Stimulated activated CD8-positive, alpha-beta memory T cell treated with anti-CD3 and anti-CD28 coated beads, Interleukin-12 subunit alpha, Interleukin-12 subunit beta, amount 100 ng/mL, for 4 hours (primary cell): ENCODE measurements at places on chromosomes 3 and 15.

DNA sequence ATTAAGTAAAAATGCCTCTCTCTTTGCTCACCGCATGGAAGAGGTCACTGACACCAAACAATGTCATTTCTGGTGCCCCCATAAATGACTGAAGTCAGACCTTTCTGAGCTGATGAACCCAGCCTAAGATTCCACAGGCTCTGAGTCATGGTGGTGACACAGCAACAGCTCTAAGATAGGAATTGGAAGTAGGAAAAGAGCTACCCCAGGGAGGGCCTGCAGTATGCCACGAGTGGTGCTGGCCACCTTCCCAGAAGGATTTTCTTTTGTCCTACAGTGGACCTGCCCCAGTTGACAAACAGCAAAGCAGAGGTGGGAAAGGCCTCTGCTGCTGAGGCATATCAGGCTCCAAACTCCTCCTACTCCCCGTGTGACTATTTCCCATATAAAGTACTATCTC is 208.1 kb downstream of the MINAR1 start:
- no peak for DNase-seq

- no peak for DNase-seq
These were observed 15.3 kb downstream of the OR4F15 start for GRCh38 chr15:101827257-101827656.

DNA sequence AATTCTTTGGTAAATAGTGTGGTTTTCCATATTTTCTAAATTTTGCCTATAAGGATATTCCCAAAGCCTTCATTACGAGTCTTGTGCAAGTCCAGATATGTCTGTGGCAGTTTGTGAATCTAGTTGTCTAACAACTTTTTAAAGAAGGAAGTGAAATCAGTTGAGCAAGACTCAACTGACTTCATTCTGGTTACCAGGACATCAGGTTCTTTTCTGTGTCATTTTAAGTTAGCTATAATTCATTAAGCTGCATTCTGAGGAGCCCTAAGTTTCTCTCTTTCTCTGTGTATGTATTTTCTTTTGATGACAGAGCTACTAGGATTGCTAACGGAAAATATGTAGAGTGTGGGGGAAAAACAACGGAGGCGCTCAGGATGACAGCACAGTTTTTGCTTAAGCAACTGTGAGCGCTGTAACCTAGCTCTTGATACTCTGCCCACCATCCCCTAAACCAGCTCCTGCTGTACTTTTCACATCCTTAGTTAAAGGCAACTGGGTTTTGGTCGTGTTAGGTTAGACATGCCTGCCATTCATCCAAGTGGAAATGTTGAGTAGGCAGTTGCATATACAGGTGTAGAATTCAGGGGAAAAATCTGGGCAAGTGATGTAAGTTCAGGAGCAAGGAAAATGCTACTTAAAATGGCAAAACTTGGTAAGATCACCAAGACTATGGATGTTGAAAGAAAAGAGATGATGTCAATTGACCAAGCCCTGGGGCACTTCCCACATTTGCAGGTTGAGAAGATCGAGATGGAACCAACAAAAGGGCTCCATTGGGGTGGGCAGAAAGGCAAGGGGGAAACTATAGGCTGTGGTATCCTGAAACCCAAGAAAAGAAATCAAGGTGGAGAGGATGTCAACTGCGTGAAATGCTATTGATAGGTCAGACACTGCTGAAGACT is 9.2 kb downstream of the MFSD1 start:
- no peak for DNase-seq

DNA sequence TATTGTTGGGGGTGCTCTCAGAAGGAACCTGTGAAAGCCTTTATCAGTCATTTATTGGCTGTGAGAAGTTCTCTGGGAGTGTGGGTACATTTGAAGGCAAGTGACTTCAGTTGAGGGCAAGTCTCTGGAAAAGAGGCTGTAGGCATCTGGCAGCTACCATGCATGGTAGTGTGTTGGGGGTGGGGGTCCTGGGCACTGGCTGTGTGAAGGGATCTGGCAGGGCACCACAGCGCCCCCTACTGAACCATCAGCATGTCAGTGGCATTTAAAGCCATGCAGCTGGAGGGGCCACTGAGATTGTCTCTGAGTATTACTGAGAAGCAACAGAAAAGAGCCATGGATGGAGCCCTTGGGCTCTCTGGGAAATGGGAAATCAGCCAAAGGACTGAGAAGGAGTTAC is 30.6 kb downstream of the CRTAP start:
- DNase-seq = no peak

GRCh38 chr15:71529361-71529760 is 281.0 kb upstream of the NR2E3 start:
- no peak for DNase-seq

GRCh38 chr15:87711026-87711425 is 545.5 kb downstream of the NTRK3 start:
- no peak for DNase-seq

DNA sequence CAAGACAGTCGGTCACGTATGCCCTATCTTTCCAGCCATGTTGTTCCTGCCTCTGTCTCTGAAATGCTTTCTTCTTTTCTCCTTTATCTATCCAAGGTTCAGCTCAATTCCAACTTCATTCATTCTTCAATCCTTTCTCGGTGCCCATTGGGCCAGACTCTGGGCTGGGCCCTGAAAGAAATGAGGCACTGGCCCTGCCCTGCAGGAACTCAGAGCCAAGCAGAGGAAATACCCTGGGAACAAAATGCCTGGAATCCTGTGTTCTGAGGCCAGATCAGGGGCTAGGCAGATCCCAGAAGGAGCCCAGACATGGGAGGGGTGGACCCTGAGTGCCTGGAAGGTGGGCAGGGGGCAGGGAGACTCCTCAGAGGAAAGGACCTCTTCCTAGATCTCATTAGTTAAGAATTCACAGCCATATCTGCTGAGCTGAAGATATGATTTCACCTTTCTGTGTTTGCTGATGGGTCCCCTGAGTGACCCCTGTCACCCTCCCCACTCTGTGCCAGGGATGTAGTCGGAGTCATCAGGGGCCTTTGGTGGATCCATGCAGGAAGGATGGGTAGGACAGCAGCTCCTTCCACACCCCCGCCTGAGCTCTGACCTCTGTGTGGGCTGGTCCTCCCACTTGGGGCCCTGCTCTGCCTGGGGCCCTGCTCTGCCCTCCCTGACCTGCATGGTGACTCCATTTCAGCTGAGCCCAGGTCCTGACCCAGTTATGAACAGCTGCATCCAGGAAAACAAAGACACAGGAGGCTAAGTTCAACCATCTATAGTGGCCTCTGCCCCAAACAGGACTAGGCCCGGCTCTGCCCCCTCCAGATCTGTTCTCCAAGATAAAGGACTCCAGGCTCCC is 5.3 kb upstream of the DAPK2 start:
- DNase-seq = no peak

DNA sequence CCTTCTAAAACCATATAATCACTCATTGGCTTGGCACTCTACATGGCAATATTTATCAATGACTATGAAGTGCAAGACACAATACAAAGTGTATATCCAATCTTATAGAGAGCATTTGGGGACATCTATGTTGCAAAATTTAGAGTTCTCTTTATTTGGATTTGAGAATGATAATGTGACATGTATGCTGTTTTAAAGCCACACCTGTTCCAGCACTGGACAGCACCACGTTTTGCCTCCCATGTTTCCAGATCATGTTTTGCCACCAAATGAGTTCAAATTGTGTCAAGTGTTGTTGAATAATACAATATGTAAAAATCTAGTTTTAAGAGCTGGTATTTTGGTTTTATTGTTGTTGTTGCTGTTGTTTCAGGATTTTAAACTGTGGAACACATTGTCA is 33.3 kb upstream of the GOLGA8A start:
- no peak for DNase-seq

DNA sequence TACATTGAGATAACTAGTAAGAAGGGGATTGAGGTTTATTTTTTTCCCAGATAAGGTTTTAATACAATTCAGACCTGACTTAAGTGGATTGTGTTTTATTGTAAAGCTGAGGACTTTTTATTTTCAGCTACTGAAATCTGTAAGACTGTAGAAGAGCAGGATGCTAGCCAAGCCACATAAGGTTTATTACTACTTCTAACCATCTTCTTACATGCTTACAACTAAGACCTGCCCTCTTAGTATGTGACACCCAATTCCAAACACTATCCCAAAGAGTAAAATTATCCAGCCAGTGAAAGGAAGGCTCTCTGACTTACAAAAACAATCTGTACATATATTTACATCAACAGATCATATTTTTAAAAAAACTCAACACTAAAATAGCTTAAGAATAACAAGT is 564.5 kb upstream of the NAALADL2 start:
- DNase-seq = no peak

- DNase-seq = no peak
These were observed 416 bp upstream of the CORO2B start for GRCh38 chr15:68578175-68578979.

GRCh38 chr15:79371591-79371990 is 60.5 kb upstream of the MINAR1 start:
- DNase-seq = no peak

DNA sequence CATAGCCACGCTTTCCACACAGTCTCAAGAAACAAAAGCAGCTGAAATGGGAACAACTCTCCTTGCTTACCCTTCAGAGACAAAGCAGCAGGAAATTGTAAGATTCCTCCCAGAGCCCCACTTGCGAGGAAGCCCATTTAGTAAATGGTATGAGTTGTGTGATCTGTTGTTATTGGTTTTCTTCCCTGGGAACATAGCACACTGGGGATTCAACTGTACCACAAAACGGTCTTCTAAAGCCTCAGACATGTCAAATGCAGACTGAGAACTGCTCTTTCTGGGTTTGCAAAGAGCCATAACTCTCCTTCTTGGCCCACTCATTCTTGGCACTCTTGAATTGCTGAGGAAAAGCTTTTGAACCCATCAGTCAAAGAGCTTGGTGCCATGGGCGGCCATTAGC is 101.0 kb upstream of the COL8A1 start:
- DNase-seq = no peak

DNA sequence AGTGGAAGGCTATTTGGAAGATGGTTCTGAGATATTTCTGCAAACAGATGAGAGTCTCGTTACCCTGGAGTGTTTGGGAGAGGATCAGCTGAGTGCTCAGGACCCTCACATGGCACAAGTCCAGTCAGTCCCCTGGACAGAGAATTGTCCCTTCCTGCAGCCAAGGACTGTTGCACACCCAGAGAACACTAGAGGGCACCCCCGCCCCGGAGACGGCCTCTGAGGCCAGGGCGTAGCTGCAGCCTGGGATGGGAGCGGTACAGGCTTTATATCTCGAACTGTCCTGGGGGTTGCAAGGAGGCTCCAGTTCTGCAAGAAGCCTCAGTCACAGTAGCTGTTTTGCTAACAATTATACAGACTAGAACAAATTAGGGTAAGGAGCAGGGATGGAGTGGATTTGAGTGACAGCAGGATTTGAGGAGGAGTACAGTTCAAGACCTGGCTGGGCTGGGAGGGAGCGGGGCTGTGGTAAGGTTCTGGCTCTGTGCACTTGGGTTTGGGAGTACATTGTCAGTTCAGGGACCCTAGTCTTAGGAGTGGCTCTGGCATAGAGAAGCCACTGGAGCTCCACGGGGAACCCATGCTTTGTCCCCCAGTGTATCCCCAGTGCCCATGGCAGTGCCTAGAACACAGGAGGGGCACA is 67.6 kb upstream of the HACD2 start:
- no peak for DNase-seq

DNA sequence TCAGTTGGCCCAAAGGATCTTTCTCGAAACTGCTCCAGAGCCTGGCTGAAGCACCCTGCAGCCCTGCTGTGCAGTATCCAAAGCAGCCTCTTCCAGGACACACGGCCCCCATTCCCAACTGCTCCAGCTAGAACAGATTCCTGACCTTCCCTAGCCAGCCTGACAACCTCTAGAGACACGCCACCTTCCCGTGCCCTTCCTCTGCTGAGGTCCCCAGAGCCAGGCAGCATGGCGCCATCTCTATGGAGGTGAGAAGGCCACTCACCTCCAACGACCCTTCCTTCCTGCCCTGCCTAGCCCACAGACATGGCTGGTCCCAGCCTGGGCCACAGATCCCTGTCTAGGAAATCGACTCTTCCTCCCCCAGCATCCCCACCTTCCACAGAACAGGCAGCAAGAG is 3.1 kb downstream of the KIF7 start:
- DNase-seq = no peak

DNA sequence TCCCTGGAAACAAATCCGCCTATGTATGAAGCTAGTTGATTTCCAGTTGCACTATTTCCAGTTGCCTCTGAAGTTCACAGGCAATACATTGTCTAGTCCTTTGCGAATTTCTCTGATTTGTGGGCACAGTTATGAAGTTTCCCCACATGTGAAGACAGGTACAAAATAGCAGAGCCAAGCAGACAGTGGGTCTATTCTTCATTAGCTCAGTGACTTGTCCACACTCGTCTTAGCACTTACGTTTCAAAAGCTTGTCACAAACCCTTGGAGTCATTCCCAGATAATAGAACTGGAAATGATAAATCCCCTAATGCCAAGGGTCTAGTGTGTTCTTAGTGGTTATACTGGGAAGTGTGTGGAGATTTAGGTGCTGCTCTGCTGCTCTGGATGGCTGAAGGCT is 14.5 kb downstream of the SRPRB start:
- DNase-seq = no peak

DNA sequence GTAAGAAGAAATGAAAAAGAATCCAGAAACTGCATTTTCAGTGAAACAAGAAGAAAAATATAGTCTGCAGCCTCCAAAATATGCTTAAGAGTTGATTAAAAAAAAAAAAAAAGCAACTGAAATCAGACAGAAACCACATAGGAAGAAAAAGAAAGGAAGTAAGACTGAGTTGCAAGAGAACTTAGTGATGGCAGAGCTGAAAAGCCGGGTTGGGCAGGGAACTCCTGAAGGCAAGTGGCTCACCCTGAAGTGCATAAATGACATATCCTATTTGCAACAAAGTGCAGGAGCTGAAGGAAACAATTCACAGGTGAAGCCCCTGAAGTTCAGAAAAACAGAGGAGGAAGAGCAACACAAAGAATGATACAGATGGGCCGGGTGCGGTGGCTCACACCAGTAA is 108.8 kb upstream of the SLC25A36 start:
- DNase-seq = no peak

DNA sequence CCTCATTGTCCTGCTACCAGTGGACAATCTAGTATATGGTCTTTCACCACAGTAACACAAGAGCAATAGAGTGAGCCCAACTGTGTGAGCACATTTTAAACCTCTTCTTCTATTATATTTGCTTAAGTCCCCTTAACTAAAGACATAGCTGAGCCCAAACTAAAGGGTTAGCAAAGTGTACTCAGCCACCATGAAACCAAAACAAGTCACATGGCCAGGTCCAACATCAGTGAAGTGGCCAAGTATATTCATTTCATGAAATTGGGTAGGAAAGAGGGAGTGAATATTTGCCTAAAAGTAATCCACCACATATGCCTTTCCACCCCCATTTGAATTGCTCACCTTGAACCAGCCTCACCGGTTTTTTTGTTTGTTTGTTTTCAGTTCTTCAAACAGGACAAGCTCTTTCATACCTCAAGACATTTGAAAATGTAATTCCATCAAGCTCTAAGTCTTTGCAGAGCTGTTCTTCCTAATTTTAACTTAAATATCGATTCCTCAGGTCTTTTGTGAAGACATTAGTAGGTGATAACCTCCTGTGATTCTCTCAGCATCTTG is 327.0 kb upstream of the SEMA6D start:
- DNase-seq = no peak

GRCh38 chr3:23576379-23576959 is 229.3 kb upstream of the UBE2E1 start:
- DNase-seq = no peak

- DNase-seq = no peak
These were observed 27.6 kb downstream of the FAM3D start for GRCh38 chr3:58639001-58639400.
